ENCODE measurements at places on chromosomes 13 and 19. TPM values are rescaled to one million over a fixed set of nuclear protein-coding genes. Genes with fewer than 3 reads are reported as not detected.

ZNF429 gene
- total RNA-seq = 12.0 TPM

DNA sequence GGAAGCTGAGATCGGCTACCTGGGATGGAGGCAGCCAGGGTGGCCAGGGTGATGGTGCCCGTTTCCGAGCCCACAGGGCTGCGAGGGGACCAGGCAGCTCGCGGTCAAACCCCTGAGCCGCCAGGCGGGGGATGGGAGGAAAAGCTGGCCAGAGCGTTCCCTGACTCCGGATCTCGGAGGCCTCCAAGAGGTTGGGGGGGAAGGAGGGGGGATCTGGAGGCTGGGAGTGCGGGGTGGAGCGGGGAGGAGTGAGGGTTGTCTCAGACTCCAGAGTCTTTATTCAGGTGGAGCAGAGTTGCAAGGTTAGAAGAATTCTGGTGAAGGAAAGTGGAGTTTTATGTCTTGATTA, 1.1 kb downstream of the CACNG7 start:
- DNase-seq = no peak

DNA sequence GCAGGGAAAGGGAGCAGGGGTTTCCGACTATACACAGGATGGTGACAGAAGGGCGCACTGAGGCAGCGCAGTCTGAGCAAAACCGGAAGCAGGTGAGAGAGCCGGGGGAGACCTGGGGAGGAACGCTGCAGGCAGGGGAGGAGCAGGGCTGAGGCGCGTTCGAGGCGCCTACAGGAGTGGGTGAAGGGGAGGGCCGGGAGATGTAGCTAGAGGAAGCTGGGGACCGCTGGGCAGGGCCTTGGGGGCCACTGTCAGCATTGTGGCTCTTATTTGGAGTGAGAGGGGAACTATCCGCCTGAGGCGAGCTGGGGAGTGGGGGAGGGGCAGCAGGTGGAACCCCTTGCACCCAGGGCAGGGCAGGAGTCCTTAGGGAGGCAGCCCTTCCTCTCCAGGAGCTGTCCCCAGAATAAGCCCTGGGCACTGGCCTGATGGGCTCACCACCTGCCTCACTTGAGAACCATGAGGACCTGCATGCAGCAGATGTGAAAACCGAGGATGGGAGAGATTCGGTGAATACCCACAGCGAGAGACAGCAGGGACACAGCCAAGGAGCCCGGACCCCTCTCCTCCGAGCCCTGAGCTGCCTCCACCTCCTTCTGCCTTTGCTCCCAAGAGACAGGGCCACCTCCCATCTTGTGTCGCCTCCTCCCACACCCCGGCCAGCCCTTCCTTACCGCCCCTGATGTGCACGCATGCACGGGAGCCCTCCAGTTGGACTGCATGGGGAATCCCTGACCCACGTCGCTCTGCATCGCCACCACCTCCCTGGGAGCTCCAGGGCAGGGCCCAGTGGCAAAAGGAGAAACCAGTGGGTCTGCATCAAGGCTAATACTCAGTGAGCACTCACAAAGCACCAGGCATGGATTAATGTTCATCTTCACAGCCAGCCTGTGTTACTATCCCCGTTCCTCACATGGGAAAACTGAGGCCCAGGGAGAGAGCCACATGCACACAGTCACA, 10.3 kb downstream of the AKT2 start:
- DNase-seq = peak; percentile 53

DNA sequence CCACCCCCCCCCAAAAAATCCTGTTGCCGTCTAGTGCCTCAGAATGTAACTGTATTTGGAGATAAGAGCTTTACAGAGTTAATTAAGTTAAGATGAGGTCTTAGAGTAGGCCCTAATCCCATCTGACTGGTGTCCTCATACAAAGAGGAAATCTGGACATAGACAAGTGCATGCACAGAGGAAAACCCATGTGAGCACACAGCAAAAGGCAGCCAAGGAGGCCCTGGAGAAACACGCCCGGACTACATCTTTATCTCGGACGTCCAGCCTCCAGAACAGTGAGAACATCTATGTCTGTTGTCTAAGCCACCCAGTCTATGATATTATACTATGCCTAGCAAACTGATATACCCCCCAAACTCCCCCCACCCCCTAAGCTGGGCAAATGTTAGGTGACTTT, 193.8 kb downstream of the KATNAL1 start:
- DNase-seq = no peak

DNA sequence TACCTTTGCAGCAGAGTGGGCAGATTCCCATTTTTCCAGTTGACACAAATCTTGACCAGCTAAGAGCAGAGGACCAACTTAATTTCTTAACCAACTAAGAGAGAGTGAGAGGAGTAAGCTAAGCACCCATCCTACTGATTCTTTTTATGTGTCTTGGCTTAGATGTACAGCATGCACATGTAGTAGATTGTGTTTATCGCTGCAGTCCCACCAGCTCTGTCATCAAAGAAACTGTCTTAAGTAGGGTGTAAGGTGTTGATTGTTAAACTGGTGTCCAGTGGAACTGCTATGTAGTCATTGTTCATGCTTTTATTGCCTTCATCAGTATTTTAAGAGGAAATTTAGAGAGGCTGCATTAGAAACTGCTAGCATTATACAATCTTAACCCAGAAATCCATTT, 9.0 kb upstream of the UFM1 start:
- DNase-seq = no peak

Data from right cardiac atrium (tissue), 5 donors.